ENCODE measurements at places on chromosomes 4 and X.
A peak's percentile ranks its signal among the peaks of the same experiment; 100 is the strongest.

- no peak for DNase-seq
These were observed 21.1 kb downstream of the FLNA start for GRCh38 chrX:154353172-154353843.

GRCh38 chr4:6499238-6499600 is 26.8 kb upstream of the PPP2R2C start:
- DNase-seq: no peak

GRCh38 chrX:135213200-135213844 is 38.5 kb upstream of the ETDA start:
- DNase-seq: peak; percentile 86

DNA sequence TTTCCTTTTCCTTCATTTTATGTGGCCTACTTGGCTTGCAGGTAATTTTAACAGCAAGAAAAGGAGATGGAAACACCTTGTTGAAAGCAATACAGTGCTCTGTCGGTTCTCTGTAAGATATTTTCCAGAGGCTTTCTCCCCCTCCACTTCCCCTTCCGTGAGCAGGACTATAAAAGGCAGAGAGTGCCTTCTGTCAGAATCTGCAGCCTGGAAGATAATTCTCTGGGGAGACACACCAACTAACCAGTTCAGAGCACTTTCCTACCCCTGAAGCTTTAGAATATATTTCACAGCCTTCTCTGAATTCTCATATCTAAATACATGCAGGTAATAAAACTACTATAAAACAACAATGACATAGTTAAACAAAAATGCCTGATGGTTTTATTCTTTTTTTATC is 141.1 kb downstream of the IDS start:
- no peak for DNase-seq

DNA sequence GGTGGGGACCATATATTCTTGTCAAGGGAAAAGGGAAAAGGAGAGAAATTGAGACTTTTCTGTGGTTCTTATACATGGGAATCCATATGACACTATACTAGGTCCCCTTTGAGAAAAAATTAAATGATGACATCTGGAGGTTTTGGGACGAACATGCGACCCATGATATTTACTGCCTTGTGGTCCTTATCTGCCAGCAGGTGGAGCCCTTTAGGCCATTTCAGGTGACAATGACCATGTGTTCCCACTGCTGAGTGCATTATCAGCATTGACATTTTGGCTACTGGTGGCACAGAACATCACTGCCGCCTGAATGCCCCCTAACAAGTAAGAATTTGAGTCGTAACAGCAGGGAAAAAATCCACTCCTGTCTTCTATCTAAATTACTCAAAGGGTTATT is 843.4 kb downstream of the FSTL5 start:
- DNase-seq: peak; percentile 16

GRCh38 chr4:103996064-103996463 is 276.3 kb upstream of the TACR3 start:
- no peak for DNase-seq

DNA sequence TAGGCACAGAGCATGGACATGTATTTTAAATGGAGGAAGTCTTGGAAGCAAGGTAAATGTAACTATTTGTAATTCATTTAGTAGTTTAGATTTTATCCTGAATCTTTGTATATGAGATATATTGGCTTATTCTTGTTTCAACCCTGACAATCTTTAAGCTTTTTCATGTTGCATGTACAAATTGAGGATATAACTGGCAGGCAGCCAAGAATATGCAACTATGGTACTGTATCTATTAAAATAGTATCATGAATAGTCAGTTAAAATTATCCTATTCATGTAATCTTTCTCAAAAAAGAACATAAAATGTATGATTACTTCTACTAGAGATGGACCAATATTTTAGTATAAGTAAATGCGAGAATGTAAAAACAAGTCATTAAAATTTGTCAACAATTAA is 1141.5 kb downstream of the PCDH18 start:
- DNase-seq: no peak

- DNase-seq: no peak
These were observed 353.3 kb downstream of the OPHN1 start for GRCh38 chrX:68079961-68080360.

- DNase-seq: no peak
These were observed 72.8 kb downstream of the CLCN5 start for GRCh38 chrX:49995107-49995731.

DNA sequence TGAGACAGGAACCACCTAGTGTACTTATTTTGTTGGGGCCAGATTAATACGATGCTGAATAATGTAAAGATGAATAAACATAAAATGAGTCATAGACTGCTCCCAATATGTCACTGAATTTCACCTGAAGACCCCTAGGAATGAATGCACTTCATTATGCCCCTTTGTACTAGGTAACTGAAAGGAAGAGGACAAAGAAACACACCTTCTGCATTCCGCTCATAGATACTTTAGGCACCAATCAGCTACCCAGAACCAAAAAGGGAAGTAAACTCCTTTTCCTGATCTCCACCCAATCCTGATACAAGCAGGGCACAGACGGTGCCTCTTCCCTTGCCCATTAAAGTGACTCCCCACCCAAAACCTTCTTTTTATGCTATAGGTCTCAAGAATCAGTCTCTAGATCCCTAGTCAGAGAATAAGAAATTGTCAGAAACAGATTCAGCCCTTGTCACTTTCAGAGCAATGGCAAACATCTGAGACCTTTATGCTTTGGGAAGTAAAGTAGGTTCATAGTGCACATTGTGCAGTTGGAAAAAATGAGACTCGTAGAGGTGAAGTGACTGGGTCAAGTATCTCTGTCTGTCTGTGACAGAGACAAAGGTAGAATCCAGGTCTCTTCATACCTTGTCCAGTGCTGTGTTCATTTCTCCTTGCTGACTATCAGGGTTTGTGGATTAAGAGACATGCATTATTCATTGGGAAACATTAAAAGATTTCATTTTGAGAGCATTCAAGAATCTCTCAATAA is 2.3 kb downstream of the GPR174 start:
- DNase-seq: no peak

GRCh38 chrX:116417214-116417613 is 19.2 kb upstream of the SLC6A14 start:
- no peak for DNase-seq

DNA sequence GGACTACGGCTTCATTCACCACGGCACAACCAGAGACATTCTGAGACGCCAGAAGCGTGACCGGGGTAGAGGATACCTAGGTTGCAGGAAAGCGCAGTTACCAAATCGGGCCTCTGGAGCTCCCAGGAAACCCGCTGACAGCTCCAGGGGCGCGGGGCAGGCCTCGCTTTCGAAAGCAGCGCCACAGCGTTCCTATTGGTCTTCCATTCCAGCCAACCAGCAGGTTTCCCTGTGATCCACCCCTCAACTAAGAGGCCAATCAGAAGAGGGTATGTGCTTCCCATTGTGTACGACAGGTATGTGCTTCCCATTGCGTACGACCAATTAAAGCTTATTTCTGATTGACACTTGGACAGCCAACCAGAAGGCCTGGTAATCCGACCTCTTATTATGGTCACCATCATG is 14.9 kb downstream of the SNX12 start:
- DNase-seq: peak; percentile 52

- DNase-seq: no peak
These were observed 89.1 kb downstream of the DCAF8L2 start for GRCh38 chrX:27679281-27679680.

- DNase-seq: no peak
These were observed 31.8 kb upstream of the NKX6-1 start for GRCh38 chr4:84530871-84531270.

DNA sequence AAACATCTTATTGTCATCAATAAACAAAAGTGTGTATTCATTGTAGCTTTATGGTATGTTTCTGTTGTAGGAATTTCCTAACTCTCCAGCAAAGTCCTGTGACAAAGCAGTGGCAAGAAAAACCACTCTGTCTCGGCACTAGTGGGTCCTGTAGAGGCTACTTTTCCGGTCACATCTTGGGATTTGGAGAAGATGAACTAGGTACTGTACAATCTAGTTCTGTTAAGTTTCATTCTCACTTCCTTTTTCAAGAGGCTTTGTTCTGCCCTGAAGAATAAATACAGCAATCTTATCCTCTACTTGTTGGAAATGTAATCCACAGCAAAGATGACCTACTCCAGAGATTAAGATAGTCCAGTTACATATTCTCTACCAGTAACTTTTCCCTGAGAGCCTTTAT is 69.3 kb downstream of the HHIP start:
- DNase-seq: no peak

- DNase-seq: no peak
These were observed 7.2 kb downstream of the SCARB2 start for GRCh38 chr4:76206222-76206942.

DNA sequence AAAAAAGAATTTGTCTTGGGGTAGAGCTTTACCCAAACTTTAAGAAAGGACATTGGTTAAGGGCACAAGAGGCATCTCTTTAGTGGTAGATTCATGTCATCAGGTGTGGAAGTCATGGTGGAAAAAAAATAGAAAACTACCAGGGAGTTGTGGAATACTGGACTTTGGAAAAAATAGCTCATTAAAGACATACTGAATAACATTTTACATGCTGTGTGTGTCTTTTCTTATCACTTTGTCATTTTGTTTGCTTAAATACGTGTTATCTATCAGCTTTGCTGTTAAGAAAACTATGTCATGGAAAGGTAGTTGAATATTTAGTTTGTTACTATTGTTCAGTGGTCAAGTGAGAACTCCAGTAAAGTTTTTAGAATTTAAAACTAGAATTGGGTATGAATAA is 147.0 kb downstream of the CCSER1 start:
- no peak for DNase-seq

GRCh38 chr4:58749206-58749605 is 1639.0 kb upstream of the IGFBP7 start:
- DNase-seq: no peak

DNA sequence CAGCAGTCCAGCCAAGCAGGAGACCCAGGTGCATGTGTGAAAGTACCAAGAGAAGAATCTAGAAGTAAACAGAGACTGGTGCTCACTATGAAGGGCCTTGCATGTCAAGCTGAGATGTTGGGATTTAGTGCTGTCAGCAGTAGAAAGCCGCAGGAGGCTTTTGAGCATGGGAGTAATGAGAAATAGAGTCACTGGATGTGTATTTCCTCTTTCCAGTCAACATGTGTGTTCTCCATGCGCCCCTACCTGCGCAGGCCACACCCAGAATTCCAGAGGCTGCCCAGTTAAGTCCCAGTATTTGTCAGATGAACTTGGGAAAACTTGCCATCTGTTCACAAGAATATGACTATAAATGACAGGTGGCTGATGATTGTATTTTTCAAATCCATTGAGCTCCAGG is 4.5 kb upstream of the MAMLD1 start:
- DNase-seq: no peak

GRCh38 chrX:20067709-20068561 is 48.8 kb downstream of the MAP7D2 start:
- DNase-seq: no peak

GRCh38 chr4:112771-113170 is 11.5 kb upstream of the ZNF718 start:
- no peak for DNase-seq

- peak; percentile 39 for DNase-seq
These were observed 808 bp downstream of the HUWE1 start for GRCh38 chrX:53685711-53686110.

- DNase-seq: no peak
These were observed 448.6 kb upstream of the TECRL start for GRCh38 chr4:64857815-64858214.

DNA sequence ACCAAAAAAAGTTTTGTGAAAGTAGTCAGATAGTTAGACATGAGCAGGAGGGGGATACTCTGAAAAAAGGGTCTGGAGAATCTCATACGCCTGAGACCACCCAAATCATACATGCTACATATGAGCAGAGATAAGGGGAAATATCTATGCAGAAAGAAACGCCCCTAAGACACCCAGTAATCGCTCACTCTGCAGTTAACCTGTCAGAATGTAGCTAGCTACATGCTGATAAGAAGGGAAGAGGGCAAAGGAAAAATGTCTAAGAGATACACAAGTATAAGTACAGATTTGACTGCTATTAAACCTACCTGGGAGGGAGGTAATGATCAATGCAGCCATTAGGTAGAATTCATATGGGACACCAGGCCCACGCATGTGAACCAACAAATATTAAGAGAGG is 1159.5 kb upstream of the PCDH10 start:
- no peak for DNase-seq

- DNase-seq: no peak
These were observed 29.2 kb downstream of the METAP1 start for GRCh38 chr4:99024481-99025275.

GRCh38 chr4:2048831-2049230 is 10.3 kb upstream of the NAT8L start:
- no peak for DNase-seq

GRCh38 chr4:38242101-38242500 is 281.9 kb downstream of the PTTG2 start:
- DNase-seq: no peak

DNA sequence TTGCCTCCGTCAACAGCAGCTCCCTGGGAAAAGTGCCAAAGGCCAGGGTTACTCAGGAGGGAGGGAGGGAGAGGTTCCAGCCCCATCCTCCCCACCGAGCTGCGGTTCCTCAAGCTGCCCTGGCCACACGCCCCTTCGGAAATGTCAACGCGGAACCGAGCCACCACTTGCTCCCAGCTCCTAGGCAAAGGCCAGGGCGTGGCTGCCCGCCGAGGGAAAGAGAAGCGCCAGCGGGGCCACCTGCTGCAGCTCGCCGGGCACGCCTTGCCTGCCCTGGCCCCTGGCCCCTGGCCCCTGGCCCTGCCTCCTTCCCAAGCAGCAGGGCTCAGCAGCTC is 15.3 kb downstream of the SLC6A8 start:
- no peak for DNase-seq

GRCh38 chr4:69775321-69775867 is 15.0 kb upstream of the SULT1B1 start:
- DNase-seq: no peak

DNA sequence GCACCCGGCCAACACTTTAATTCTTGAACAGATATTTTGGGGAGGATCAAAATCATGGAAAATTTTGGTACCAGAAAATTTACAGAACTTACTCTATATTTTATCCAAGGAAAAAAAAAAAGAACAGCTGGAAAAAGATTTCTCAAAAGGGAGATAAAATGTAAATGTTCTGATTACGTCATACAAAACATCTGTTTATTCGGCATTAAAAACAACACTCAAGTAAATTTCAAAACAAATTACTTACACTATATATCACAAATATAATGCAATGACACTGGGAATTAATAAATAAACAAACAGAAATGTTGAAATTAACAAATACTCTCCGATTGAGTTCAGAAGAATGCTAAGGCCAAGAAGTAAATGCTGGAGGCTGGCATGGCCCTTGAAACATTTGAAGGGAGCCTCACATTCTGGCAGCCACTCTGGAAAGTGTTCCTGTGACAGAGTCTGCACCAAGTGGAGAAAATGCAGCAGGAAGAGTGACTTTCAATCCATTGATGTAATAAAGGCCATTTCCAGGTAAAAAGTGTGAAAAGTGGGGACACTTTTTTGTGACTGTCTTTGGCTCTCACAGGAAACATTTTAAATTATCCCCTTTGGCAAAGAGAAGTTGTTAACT is 486.0 kb upstream of the CTSO start:
- no peak for DNase-seq

- no peak for DNase-seq
These were observed 10.0 kb upstream of the ANXA10 start for GRCh38 chr4:168082379-168082778.
